Activated T-helper 1 cell treated with Interleukin-2 at 50 U/mL for 16 hours (primary cell): ENCODE measurements at places on chromosomes 6 and 20.

DNA sequence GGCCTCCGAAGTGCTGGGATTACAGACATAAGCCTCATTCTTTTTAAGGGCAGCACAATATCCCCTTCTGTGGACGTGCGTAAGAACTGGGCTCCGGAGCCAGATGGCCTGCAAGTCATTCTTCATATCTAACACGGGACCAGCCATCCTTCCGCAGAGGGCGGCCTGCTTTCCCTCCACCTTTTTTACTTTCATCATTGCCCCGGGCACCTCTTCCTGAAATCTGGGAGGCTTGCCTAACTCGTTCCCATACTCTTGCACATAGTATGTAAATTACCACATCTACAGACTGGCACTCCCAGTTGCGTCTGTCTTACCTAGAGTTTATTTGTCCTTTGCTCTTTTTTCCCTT is 29.9 kb upstream of the SLC23A2 start:
- no peak for DNase-seq

DNA sequence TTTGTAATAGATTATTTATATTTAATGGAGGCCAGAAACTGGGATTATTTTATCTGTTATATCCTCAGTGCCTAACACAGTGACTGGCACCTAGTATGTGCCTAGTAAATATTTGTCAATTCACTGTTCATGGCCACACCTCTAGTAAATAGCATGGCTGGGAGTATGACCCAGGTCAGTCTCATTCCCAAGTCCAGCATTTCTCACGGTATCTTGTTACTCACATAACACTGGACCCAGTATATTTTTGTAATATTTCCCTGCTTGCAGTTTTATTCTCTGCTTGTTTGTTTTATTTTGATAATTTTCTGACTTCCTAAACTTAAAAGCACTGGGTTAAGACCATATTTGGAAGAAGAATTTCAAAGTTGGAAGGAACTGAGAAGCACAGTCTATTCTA is 47.7 kb downstream of the CTNNBL1 start:
- no peak for DNase-seq

DNA sequence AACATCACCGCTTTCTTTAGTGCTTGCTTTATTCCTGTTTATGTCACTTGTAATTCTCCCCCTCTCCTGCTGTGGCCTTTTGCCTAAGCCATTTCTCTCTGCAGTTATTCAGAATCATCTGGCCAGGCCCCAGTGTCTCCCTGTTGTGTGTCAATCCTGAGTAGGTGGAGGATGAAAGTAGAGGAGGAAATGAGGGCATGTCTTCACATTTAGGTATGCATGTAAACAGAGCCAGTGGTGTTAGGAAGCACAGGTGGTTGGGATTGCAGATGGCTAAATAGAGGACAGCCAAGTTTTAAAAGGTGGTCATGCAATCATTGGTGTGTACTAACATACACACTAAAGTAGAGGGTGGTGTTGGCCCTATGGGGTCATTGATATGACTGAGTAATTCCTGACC is 5.2 kb downstream of the PRSS35 start:
- no peak for DNase-seq

- no peak for DNase-seq
Measured at GRCh38 chr6:30802731-30803130, 58.4 kb upstream of the IER3 start.

GRCh38 chr20:38680500-38681306 is 43.6 kb upstream of the SLC32A1 start:
- no peak for DNase-seq

DNA sequence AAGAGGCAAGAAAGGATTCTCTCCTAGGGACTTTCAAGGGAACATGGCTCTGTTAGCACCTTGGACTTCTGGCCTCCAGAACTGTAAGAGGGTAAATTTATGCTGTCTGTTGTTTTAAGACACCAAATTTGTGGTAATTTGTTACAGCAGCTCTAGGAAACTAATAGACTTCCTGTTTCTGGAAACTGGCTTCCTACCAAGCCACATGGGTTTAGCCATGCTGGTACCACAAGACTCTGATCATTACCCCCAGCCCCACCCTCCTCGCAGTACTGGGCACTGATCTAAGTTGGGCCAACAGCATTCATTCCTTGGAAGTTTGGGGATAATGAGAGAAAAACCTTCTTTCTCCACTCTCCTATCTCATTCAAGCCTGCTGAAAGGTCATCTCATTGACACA is 109.5 kb upstream of the SMLR1 start:
- no peak for DNase-seq

GRCh38 chr20:59346061-59346460 is 45.6 kb downstream of the EDN3 start:
- DNase-seq = no peak

DNA sequence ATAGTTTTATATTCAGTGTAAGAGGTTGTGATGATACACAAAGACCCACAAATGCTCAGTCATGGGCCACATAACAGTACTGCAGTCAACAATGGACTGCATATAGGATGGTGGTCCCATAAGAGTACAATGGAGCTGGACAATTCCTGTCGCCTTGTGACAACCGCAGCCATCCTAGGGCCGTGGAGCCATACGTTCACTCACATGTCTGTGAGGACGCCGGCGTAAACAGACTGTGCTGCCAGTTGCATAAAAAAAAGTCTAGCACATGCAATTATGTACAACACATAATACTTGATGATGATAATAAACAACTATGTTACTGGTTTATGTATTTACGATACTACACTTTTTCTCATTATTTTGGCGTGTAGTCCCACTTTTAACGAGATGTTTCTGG is 30.9 kb downstream of the BFSP1 start:
- no peak for DNase-seq

DNA sequence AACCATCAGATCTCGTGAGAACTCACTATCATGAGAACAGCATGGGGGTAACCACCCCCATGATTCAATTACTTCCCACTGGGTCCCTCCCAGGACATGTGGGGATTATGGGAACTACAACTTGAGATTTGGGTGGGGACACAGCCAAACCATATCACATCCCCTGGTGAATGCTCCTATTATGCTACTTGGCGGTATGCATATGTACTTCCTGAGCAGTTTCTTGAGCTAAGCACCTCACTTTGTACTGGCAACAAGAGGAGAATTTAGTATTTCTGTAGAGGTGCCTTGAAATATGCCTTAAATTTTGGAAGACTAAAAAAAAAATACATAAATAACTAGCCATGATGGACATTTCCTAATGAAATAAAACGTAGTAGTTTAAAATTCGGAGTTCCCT is 327.2 kb upstream of the CITED2 start:
- DNase-seq = no peak

DNA sequence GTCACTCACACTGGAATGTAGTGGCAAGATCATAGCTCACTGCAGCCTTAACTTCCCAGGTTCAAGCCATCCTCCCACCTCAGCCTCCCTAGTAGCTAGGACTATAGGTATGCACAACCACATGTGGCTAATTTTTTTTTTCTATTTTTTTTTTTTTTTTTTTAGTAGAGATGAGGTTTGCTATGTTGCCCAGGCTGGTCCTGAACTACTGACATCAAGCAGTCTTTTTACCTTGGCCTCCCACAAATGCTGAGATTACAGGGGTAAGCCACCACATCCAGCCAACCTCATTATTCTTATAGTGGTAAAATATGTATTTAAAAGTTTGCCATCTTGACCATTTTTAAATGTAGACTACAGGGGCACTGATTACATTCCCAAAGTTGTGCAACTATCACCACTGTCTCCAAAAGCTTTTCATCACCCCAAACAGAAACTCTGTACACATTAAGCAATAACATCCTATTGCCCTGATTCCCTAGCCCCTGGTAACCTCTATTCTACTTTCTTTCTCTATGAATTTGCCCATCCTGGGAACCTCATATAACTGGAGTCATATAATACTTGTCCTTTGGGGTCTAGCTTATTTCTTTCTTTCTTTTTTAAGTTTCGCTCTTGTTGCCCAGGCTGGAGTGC is 268.0 kb upstream of the JARID2 start:
- no peak for DNase-seq

DNA sequence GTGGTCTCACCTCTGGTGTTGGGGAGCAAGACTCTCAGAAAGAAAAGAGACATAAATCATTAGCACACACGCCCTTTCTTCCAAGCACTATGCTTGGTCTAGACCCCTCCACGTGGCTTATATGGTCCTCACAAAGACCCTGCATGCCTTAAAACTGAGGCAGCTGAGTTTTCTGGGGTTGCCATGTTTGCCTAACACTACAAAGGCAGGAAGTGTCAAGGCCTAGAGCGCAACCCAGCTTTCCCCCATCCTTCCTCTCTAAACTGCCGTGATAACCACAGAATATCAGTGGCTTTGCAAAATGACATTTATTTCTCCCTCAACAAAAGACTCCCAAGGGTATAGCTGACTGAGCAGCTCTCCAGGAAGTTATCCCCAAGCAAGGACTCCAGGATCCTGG is 146.5 kb upstream of the TOP1 start:
- no peak for DNase-seq

GRCh38 chr6:164150232-164150631 is 735.7 kb downstream of the QKI start:
- no peak for DNase-seq

GRCh38 chr20:63375438-63375837 is 14.3 kb upstream of the CHRNA4 start:
- no peak for DNase-seq

GRCh38 chr6:44739181-44739580 is 351.7 kb downstream of the CDC5L start:
- no peak for DNase-seq

DNA sequence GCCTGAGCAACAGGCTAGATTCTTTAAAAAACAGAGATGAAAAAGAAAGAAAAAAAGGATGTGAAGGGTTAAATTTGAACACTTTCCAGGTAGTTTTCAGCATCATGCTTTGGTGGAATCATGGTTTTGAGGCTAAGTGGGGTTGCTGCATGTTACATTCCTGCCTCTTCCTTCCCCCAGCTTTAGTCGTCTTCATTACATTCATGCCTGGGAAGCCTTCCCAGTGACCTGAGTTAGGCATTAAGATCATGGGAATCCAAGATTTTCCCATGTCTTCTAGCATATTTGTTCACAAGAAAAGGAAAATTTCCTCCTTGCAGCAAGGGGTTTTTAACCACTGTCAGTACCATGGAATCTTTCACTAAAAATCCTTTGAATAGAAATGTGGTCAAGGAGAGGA is 12.0 kb downstream of the TPX2 start:
- DNase-seq = no peak

DNA sequence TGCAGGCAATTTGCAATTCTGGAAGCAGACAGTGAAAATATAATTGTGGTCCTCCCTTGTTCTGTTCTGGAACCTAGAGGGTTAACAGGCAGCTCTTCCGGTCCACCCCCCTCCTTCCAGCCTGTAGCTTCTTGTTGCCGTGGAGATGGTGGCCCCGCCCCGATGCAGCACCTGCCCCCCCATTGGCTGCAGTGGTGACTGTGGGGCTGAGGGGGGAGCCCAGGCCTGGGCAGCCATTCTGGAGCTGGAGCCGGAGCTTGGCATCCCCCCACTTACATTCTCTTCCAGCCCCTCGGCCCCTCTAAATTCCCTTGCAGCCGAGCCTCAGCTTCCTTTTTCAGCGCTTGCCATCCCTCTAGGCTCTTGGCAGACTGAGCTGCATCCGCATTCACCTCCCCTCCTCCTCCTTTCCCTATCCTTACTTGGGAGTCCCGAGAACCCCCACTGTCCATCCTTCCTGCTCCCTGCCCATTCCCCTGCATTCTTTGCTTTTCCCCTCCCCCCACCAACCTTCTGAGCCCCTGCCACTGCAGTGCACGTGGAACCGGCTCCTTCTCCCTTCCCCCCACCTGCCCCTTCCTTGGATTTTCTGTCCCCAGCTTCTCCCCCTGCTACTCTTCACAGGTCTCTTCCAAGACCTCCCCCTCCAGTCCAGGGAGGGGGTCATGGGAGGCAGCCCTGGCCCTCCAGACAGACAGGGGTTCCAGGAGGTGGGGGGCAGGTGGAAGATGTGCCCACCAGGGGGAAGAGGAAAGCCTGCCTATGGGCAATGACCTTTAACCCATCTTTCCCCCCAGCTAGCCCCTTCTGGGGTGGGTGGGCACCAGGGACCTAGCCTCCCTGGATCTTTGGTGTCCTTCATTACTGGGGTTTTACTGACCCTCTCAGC is 11.4 kb downstream of the SYNGAP1 start:
- peak; percentile 74 for DNase-seq

DNA sequence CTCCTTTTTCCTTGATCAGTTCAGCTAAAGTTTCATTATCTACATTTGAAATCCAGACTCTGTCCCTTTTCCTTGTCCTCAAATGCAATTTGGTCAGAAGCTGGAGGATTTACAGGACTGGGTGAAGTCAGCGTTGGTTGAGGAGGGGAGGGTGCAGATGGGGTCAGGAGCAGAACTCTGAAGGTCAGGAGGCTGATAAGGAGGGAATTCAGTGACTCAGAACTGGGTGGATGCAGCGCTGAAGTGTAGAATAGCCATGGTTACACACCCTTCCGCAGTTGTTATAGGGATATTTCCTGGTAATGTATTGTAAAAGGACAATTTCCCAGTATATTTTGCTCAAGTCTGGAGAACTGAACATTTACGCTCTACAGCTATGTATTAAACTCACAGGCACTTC is 133.1 kb upstream of the FOXA2 start:
- no peak for DNase-seq

DNA sequence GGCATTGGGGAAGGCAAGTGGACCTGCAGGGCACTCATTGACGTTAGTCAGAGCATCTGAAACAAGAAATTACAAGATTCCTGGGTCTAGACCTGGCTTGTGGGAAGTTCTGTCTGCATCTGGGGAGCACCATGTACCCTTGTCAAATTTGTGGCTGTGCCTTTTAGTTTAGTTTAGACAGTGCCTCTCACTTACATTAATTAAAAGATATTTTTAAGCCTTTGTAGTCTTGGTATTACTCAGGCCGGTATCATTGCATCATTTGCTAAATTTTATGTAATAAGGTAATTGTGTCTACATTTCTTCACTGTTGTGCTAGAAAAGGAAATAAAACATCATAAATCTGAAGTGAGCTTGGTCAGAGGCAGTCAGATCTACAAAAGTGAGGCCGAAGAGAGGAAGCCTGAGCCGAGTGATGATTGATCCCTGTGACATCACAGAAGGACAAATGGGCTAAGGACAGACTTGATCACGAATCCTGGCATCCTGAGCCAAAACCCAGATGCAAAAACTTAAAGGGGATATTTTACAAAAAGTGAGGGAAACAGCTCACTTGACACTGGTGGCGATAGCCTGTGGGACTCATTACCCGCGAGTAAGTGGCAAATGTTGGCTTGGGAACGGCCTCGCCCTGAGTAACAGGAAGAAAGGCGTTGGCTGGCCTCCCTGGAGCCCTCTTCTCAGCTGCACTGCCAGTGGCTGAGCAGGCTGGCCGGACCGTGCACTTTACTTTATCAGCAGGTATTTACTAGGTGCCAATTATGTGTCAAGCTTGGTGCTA is 106.5 kb downstream of the TCP11 start:
- DNase-seq = no peak

DNA sequence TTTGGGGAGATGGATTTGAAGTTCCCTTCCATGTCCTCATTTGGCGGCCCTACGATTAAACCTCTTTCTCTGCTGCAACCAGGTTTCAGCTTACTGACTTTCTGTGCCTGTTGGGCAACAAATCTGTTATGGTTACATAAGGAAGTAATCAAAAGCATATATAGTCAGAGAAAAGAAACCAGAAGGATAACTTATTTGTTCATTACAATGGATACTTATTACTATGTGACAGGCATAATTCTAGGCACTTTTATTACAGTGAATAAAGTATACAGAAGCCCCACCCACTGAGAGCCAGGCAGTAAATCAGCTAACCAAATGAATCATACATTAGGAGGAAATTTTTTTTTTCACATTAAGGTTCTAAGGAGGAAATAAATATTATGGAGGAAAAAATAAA is 9.6 kb upstream of the TRIM31 start:
- no peak for DNase-seq
